ENCODE measurements at places on chromosomes 2 and 18. TPM values are rescaled to one million over a fixed set of nuclear protein-coding genes. Genes with fewer than 3 reads are reported as not detected.
A peak's percentile ranks its signal among the peaks of the same experiment; 100 is the strongest.

DNA sequence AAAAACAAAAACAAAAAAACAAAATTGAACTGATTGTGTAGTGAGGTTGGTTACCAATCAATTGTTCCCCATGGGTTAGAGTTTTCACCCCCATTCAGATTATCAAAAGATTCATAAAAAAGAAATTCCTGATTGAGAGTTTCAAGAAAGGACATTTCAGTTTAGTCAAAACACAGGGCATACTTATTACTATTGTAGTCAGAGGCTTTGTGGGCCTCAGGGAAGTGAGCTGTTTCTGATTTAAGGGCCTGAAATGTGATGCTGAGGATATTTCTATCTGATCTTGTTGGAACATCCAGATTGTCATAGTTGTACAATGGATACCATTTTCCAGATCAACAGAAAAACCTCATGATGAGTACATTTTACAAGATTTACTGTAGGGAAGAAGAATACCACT is 368.1 kb upstream of the NETO1 start:
- H3K27me3 ChIP-seq: no peaks in the 10 kb centered on the region
- no peak for DNase-seq
- no peak overlapping the region for H3K27ac ChIP-seq
- H3K4me3 ChIP-seq: no peak overlapping the region

- H3K4me3 ChIP-seq: no peak overlapping the region
- no peak for DNase-seq
- H3K4me1 ChIP-seq: peaks cover 15% of the 10 kb centered on the region
- no peak overlapping the region for H3K27ac ChIP-seq
Measured at GRCh38 chr2:173400760-173401159, 46.1 kb downstream of the CDCA7 start.

- no peak overlapping the region for H3K4me3 ChIP-seq
- H3K27me3 ChIP-seq: no peaks in the 10 kb centered on the region
- H3K27ac ChIP-seq: no peak overlapping the region
- no peaks in the 10 kb centered on the region for H3K4me1 ChIP-seq
Measured at GRCh38 chr18:26919201-26919600, 53.7 kb upstream of the AQP4 start.

DNA sequence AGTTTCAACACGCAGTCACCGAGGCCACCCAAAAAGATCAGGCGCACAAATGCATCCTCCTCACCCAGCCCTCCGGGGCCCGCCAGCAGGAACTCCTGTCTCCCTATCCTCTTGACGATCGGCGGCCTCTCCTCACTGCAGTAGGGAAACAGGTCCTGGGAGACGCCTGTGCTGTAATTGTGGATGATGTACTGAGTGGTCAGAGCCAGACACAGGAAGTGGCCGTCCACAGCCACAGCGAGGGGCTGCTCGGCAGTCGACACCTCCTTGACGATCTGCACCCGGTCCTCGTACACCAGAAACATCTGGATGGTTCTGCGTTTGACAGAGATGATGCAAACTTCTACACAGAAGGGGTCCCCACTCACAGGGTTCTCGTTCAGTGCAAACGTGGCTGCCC is 22.0 kb downstream of the TGFBRAP1 start:
- DNase-seq: no peak
- H3K27ac ChIP-seq: no peak overlapping the region
- H3K4me1 ChIP-seq: no peaks in the 10 kb centered on the region
- peaks cover 18% of the 10 kb centered on the region for H3K36me3 ChIP-seq
- H3K4me3 ChIP-seq: no peak overlapping the region
- H3K27me3 ChIP-seq: no peaks in the 10 kb centered on the region

GRCh38 chr2:137005210-137005609 is 239.9 kb downstream of the THSD7B start:
- no peak overlapping the region for H3K4me3 ChIP-seq
- DNase-seq: no peak
- no peaks in the 10 kb centered on the region for H3K4me1 ChIP-seq
- H3K36me3 ChIP-seq: no peaks in the 10 kb centered on the region
- no peaks in the 10 kb centered on the region for H3K27me3 ChIP-seq

GRCh38 chr2:200730960-200731359 is 80.8 kb upstream of the BZW1 start:
- DNase-seq: no peak
- no peaks in the 10 kb centered on the region for H3K36me3 ChIP-seq
- no peaks in the 10 kb centered on the region for H3K4me1 ChIP-seq
- no peaks in the 10 kb centered on the region for H3K27me3 ChIP-seq
- H3K4me3 ChIP-seq: no peak overlapping the region
- no peak overlapping the region for H3K27ac ChIP-seq

DNA sequence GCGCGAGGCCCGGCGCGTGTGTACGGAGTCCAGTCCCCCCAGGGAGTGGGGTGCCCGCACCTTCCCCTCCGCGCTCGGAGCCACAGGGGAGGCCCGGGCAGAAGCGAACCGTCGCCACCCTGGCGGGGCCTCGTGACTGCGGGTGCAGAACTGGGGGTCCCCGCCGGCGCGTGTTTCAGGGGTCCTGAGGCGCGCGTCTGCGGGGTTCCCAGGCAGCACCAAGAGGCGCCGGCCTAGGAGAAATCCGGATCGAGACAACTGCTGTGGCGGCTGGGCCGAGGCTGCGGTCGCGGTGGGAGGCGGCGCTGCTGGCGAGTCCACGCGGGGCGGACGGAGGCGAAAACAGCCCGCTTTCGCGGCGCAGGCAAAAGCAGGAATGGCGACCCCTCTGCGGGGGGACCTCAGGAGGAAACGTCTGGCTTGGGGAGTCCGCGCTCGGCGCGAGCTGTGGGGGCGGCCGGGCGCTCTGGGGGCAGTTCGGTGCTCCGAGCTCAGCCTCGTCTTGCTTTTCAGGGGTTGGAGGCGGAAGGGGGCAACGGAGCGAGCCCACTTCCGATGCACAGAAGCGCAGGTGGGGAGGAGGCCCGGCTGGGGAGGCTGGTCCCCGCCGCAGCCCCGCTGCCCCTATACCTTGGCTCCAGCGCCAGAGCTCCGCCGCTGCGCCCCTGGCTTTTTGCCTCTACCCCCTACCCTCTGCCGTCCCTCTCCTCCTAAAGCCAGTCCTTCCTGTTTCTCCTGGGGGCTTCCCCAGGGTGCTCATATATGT is 81.5 kb upstream of the LDLRAD4 start:
- H3K4me1 ChIP-seq: peaks cover 17% of the 10 kb centered on the region
- H3K27ac ChIP-seq: peak overlapping the region; percentile 4
- peak overlapping the region; percentile 61 for H3K4me3 ChIP-seq
- H3K36me3 ChIP-seq: no peaks in the 10 kb centered on the region
- no peak for DNase-seq

GRCh38 chr2:141899740-141900139 is 231.1 kb downstream of the LRP1B start:
- H3K4me1 ChIP-seq: no peaks in the 10 kb centered on the region
- H3K27ac ChIP-seq: no peak overlapping the region
- no peak for DNase-seq
- H3K36me3 ChIP-seq: no peaks in the 10 kb centered on the region
- no peak overlapping the region for H3K4me3 ChIP-seq

Gene DNER
- total RNA-seq: 29.4 TPM

DNA sequence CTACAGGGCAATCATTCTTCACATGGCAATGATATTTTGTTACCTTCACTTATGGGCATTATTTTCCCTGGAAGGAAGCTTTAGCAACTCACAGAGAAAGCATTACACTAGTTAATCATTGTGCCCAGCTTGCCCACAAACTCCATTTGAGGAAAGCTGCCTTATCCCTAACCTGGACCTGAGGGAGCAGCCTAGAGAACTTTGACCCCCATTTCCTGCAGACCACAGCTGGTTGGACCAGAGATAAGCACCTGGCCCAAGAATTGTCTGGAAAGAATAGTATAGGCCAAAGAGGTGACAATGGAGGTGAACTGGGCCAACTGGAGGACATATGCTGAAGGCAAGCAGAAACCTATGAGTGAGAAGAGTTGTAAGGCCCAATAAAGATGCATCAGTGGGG is 48.4 kb upstream of the SESTD1 start:
- H3K27me3 ChIP-seq: no peaks in the 10 kb centered on the region
- no peak overlapping the region for H3K27ac ChIP-seq
- no peaks in the 10 kb centered on the region for H3K36me3 ChIP-seq
- H3K4me1 ChIP-seq: no peaks in the 10 kb centered on the region
- H3K4me3 ChIP-seq: no peak overlapping the region

Gene NAT8
- not detected for total RNA-seq

Gene OTOF
- total RNA-seq: 0.39 TPM

GRCh38 chr18:41630232-41630886 is 324.7 kb upstream of the PIK3C3 start:
- H3K4me1 ChIP-seq: no peaks in the 10 kb centered on the region
- no peaks in the 10 kb centered on the region for H3K36me3 ChIP-seq
- no peaks in the 10 kb centered on the region for H3K27me3 ChIP-seq
- H3K4me3 ChIP-seq: no peak overlapping the region

DNA sequence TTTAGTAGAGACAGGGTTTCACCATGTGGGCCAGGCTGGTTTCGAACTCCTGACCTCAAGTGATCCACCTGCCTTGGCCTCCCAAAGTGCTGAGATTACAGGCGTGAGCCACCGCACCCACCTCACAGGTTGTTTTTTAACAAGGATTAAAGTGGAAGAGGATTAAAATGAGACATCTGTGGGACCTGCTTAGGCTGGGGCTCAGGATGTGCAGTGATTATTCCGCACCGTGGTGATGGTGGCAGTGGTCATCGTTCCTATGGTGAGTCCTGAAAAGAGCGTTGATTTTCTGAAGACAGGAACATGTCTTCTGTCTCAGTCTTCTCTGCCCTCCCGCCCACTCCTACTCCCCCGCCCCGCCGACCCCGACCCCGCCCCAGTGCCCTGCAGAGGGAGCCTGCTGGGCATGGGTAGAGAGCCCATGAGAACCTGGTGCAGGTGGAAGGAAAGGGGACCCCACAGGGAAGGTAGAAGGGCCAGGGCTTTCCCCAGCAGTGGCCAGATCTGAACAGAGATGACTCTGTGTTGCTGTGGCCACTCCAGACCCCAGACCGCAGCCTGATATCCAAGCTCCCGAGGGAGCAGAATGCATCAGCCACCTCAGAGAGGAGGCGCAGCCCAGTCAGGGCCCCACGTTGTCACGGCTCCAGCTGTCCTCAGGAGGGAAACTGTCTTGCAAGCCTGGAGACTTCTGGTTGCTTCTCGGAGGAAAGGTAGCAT is 34.5 kb upstream of the FOSL2 start:
- peaks cover 44% of the 10 kb centered on the region for H3K4me1 ChIP-seq
- H3K27ac ChIP-seq: no peak overlapping the region
- H3K36me3 ChIP-seq: no peaks in the 10 kb centered on the region

Gene CYP1B1
- total RNA-seq: 19.6 TPM

Gene RMDN2
- total RNA-seq: 6.3 TPM

DNA sequence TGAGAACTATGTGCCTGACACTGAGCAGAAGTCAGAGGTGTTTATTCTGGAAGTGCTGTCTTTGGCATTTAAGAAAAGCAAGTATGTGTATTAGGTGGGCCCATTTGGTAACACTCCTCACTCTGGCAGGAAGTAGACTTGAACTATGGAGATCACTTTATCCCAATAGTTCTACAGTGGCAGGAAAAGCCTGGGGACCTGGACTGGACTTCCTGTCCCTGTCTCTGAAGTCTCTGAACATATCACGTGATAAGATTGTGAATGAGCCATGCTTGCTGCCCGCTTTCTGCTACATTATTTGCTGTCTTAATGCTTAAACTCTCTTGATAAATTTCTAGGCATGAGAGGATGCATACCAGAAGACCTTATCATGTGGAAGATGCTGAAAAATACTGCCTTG is 203.7 kb downstream of the MYO3B start:
- DNase-seq: no peak
- H3K27me3 ChIP-seq: no peaks in the 10 kb centered on the region

DNA sequence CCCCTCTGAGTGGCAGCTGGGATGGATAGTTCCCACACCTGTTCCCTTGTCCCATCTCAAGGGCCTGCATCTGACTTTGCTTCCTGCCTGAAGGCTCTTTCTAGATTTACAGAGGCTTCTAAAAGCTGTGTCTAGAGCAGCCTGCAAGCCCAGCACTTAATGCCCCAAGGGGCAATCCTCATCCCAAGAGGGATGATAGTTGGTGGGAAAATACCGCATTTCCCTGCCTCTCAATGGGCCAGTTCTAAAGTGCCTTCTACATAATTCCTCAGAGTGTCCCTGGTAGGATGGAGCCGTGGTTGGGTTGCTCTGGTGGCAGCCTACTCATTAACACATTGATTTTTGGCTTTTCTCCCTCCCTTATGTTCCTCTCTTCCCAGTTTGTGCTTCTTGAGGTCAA is 29.5 kb downstream of the LAMA3 start:
- peaks cover 30% of the 10 kb centered on the region for H3K4me1 ChIP-seq
- no peak overlapping the region for H3K27ac ChIP-seq
- no peaks in the 10 kb centered on the region for H3K27me3 ChIP-seq
- no peak for DNase-seq
- no peak overlapping the region for H3K4me3 ChIP-seq

Gene CCDC178
- not detected for total RNA-seq

DNA sequence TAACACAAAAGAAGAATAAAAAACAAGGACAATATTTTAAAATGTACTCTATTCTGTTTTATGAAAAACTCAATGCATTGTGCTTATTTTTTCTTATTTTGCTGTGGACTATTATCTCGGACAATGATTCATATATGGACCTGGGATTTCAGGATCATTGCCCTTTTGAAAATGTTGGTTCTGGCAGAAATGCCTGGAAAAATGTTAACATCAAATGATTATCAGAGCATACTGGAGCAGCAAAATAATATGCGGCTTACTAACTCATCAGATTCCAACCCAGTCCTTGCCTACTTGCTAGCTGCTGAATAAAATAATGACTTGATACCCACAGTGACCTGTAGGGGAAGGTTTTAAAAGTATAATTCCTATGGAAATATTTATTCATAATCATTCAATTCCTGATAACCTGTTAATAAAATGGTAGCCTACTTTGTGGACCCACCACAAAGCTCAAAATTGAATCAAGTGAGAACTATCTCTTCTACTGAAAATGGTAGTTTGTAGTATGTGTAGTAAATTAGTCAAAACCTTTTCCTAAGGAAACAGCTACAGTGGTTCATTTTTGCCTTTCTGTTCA is 117.4 kb downstream of the NEB start:
- no peak for DNase-seq
- H3K27ac ChIP-seq: no peak overlapping the region
- H3K4me3 ChIP-seq: no peak overlapping the region
- no peaks in the 10 kb centered on the region for H3K36me3 ChIP-seq

DNA sequence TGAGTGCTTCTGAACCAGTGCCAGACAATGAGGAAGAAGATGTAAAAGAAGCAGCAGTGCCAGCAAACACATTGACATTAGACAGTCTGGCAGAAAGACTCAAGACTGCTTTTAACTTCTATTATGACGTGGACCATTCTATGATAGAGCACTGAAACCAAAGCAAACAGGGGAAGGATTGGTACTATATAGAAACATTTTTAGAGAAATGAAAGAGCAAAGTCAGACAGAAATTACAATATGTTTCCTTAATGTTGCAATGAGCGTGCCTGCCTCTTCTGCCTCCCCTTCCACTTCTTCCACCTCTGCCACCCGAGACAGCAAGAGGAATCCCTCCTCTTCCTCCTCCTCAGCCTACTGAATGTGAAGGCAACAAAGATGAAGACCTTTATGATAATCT is 39.7 kb downstream of the DHX57 start:
- H3K4me1 ChIP-seq: no peaks in the 10 kb centered on the region
- H3K27ac ChIP-seq: no peak overlapping the region
- no peaks in the 10 kb centered on the region for H3K27me3 ChIP-seq
- peaks cover 42% of the 10 kb centered on the region for H3K36me3 ChIP-seq
- DNase-seq: no peak
- H3K4me3 ChIP-seq: no peak overlapping the region

GRCh38 chr18:57397440-57398132 is 37.6 kb upstream of the ONECUT2 start:
- H3K4me3 ChIP-seq: no peak overlapping the region
- no peak overlapping the region for H3K27ac ChIP-seq
- H3K36me3 ChIP-seq: no peaks in the 10 kb centered on the region
- no peaks in the 10 kb centered on the region for H3K27me3 ChIP-seq
- DNase-seq: no peak

Gene ABHD1
- total RNA-seq: not detected
